CD4-positive, alpha-beta T cell (primary cell): ENCODE measurements at places on chromosomes 4 and X.

DNA sequence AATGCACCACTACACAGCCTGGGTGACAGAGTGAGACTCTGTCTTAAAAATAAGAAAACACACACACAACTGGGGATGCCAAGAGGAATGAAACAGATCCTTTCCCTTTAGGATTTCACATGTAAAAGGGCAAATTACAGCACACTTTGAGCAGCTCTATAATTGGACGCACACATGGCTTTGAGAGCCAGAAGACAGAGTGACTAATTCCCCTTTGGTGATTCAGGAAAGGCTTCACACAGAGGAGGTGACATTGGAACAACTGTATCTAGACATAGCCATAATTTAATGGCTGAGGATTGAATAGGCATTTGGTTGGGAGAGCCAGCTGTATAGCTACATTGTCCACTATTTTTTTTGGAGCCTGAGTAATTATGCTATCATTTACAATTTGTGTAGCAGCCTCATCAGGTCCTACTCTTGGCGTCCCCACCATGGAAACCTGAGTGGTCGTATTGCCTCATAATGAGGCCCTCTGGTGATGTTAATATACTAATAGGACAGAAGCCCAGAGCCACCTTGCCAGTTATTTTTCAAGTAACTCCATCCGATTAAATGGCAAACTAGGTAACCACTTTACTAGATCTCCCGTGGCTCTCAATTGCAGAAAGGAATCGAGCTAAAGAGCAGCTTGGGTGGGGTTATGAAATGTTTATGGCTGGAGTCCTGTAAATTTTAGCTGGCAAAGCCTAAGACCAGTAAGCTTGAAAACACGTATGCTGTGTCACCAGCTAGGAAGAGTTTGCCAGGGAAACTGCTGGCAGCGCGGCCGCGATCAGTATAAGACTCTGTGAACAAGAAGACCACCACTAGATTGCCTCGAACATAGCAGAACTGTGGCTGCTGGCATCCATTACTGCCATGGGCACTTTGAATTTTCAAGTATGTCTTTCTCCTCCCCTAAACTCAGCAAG lies 8.5 kb upstream of the PPEF1 start:
- DNase-seq, result no peak

- DNase-seq, result no peak
These were observed 333.3 kb upstream of the DDX53 start for GRCh38 chrX:22666441-22666840.

DNA sequence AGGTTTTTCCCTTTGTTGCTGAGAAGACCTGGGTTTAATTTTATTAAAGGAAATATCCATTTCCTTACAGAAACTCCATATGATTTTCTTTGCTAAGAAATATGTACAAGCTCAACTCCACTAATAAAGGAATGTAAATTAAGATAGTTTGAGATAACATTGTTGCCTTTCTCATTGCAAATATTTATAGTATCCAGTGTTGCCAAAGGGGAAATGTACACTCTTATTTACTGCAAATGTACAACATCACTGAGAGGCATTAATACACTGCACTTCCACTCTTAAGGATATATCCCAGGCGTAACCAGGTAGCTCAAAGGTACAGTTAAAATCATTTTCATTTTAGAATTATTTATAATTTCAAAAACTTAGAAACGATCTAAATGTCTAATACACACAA lies 7.5 kb upstream of the LRBA start:
- DNase-seq, result no peak

- no peak for DNase-seq
These were observed 7.6 kb upstream of the ZCCHC18 start for GRCh38 chrX:104104676-104105075.

DNA sequence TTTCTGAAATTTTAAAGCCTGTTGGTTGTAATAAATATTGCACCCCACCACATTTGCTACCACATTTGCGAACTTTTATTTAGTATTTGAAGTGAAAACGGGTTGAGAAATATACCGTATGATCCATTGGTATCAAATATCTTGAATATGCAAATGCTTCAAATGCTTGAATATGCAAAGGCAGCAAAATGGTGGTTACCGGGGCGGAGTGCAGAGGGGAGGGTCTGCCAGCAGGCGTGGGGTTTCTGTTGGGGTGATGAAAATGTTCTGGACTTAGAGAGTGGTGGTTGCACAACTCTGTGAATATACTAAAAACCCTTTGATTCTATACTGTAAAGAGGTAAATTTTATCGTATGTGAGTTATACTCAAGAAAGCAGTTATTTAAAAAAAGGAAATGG lies 35.3 kb downstream of the SHROOM2 start:
- no peak for DNase-seq

DNA sequence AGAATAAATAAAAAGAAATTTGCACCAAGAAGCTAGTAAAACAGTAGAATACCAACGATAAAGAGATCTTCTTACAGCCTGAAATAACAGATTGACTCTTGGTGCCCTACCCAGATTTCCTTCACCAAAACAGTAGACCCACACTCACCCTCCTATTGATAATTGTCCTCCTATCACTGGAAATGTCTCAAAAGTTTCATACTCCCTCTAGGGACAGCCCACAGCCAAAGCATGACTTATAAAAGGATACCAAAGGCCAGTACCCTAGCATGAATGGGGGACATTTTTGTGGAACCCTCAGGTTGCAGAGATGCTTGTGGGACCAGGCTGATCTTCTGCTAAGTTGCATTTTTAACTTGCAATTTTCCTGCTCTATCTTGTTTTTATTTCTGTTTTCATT lies 104.1 kb downstream of the INPP4B start:
- DNase-seq, result no peak

DNA sequence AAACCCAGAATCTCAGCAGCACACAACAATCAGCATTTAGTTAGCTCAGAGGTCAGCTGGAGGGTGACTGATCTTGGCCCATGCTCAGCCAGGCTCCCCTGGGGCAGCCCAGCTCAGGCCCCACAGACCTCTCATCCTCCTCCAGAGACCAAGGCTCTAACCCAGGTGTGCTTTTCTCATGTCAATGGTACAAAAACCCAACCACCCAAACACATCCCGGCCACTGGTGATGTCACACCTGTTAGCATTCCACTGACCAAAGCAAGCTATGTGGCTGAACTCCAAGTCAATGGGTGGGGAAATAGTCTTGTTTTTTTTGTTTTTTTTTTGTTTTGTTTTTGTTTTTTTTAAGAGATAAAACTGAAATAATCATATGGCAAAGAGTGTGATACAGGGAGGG lies 77.5 kb downstream of the CYTL1 start:
- DNase-seq, result no peak

GRCh38 chr4:8940792-8941491 lies 69.3 kb upstream of the HMX1 start:
- DNase-seq, result no peak

DNA sequence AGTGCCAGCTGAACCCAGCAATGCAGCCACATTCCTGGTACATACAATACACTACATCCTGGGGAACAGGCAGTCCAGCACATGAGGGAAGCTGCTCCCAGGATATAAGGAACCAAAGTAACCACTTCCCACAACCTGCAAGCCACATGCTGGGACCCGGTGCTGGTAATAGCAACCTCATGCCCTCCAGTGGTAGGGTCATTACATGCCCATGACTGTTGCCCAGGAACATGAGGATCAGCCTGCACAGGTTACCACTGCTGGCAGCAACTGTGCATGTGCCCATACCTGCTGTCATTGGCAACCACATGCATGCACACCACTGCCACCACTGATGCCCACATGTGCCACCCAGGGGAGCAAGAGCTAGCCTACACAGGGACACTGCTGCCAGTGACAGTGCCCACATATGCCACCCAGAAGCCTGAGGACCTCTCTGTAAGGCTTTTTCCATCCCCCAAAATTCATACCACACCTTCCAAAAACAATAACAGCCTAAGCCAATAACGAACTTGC lies 1982.5 kb downstream of the ARAP2 start:
- DNase-seq, result no peak

DNA sequence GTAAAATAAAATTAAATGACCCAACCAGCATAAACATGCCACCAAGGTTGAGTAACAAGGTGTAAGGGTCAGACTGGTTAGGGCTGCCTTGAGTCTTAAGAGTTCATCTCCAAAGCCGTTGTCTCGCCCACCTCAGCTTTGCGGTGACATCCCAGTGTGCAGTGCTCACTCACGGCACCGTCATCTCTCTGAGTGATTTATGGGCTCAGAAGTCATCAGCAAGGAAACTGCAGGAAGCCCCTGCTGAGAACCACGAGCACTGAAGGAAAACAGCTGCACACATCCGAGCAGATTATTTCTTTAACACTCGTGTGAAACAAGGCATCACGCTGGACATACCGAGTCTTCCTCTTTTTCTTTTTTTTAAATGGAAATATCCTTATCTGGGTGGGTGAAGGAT lies 411.1 kb downstream of the TRIML1 start:
- no peak for DNase-seq

DNA sequence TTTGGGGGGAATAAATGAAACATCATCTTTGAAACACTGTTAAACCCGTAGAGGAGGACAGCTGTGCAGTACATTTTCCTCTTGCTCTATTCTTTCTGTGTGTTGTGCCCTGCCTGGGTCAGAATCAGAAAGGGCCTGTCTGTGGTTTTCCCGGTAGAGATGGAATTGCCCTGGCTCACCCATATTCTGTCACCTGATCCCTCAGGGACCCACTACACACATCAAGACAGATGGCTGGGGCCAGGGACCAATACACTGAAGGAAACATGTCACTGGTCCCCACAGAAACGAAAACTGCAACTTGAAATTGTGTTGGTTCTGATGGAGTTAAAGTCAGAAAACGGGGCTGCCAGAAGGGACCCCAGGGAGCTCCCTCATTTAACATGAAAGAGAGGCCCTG lies 114.9 kb downstream of the ZNF827 start:
- no peak for DNase-seq

GRCh38 chr4:8329560-8329858 lies 60.0 kb downstream of the HTRA3 start:
- DNase-seq, result no peak

- no peak for DNase-seq
These were observed 678 bp downstream of the BMP3 start for GRCh38 chr4:81030981-81031791.
